CD8-positive, alpha-beta T cell (primary cell): ENCODE measurements at places on chromosomes 6 and 20. TPM values are rescaled to one million over a fixed set of nuclear protein-coding genes. Genes with fewer than 3 reads are reported as not detected.

SERINC3 gene
- 46.0 TPM for total RNA-seq

KIF13A gene
- 0.14 TPM for total RNA-seq

KCNK5 gene
- 1.5 TPM for total RNA-seq

SLPI gene
- total RNA-seq: not detected

C4B gene
- 4.1 TPM for total RNA-seq

DZANK1 gene
- 2.0 TPM for total RNA-seq

OR12D3 gene
- not detected for total RNA-seq

GPR6 gene
- total RNA-seq: not detected

C20orf141 gene
- total RNA-seq: not detected

LY6G5C gene
- total RNA-seq: 1.5 TPM

RAD21L1 gene
- total RNA-seq: not detected

DDO gene
- total RNA-seq: not detected

FABP7 gene
- not detected for total RNA-seq

PEX6 gene
- 6.8 TPM for total RNA-seq

GABRR1 gene
- not detected for total RNA-seq

RNGTT gene
- total RNA-seq: 10.1 TPM

DDX43 gene
- total RNA-seq: 0.81 TPM

RPS6KA2 gene
- total RNA-seq: 2.2 TPM

TP53INP2 gene
- 101 TPM for total RNA-seq

MRPS26 gene
- 19.5 TPM for total RNA-seq

DEFB113 gene
- total RNA-seq: not detected

ZNF831 gene
- total RNA-seq: 16.3 TPM

RAET1L gene
- not detected for total RNA-seq

KIAA0408 gene
- total RNA-seq: 0.46 TPM

SPATA25 gene
- total RNA-seq: 0.64 TPM

CBLN4 gene
- total RNA-seq: not detected

RIMS1 gene
- not detected for total RNA-seq

SLC2A10 gene
- total RNA-seq: not detected

NR2E1 gene
- total RNA-seq: not detected

SLC52A3 gene
- total RNA-seq: not detected

IP6K3 gene
- not detected for total RNA-seq

FNDC11 gene
- total RNA-seq: 0.50 TPM

SLX4IP gene
- 1.2 TPM for total RNA-seq

MANEA gene
- 6.0 TPM for total RNA-seq
